Stimulated activated CD8-positive, alpha-beta memory T cell treated with anti-CD3 and anti-CD28 coated beads, Interleukin-15, amount 100 ng/mL, for 48 hours (primary cell): ENCODE measurements at places on chromosomes 4 and X.

DNA sequence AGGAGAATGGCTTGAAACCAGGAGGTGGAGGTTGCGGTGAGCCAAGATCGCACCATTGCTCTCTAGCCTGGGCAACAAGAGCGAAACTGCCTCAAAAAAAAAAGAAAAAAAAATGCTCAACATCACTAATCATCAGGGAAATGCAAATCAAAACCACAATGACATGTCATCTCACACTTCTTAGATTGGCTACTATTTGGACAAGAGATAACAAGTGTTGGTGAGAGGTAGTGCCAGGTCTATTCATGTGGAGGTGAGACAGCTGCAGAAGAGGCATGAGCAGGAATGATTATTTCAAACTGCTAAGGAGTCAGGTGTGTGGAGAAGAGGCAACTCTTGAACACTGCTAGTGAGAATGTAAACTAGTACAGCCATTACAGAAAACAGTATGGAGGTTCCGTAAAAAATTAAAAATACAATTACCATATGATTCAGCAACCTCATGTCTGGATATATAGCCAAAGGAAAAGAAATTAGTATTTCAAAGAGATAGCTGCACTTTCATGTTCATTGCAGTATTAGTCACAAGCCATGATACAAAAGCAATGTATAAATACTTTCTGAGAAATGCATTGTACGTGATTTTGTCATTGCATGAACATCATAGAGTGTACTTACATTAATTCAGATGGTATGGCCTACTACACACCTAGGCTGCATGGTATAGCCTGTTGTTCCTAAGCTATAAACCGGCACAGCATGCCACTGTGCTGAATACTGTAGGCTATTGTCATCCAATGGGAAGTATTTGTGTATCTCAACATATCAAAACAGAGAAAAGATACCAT, 75.3 kb downstream of the TMEM144 start:
- no peak for DNase-seq

- DNase-seq = no peak
These were observed 29.7 kb downstream of the SCLT1 start for GRCh38 chr4:129063640-129064039.

GRCh38 chr4:7498446-7499200, 63.9 kb upstream of the PSAPL1 start:
- no peak for DNase-seq

DNA sequence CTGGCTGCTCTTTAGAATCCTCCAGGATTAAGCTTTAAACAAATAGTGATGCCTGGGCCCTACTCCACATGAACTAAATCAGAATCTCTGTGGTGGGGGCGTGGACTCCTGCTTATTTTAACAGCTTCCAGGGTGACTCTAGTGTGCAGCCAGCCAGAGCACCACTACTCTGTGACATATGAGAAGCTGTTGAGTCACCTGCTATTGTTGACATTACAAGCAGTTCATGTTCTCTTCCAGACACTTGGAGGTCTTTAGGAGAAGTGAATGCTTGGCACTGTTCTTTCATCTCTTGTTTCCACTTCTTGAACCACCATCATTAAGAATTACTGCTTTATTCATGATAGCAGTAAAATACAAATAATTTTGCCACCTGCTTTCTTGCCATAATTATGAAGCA, 426 bp upstream of the C4orf51 start:
- no peak for DNase-seq

DNA sequence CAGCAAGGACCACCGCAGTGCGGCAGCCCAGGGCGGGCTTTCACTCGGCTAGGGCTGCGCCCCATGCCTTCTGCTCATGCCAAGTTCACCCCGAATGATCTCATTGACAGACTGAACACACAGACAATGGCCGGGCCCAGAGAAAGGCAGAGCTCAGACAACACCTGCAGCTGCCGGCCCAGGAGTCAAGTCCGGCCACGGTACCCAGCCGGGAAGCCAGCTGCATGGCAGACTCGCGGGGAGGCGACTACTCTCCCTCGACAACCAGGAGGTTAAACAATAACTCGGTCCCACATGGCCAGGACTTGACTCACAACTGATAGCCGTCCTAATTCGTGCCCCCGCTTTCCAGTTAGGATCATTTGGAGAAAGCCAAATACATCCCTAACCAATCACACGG, 50.4 kb downstream of the ABLIM2 start:
- DNase-seq = no peak

DNA sequence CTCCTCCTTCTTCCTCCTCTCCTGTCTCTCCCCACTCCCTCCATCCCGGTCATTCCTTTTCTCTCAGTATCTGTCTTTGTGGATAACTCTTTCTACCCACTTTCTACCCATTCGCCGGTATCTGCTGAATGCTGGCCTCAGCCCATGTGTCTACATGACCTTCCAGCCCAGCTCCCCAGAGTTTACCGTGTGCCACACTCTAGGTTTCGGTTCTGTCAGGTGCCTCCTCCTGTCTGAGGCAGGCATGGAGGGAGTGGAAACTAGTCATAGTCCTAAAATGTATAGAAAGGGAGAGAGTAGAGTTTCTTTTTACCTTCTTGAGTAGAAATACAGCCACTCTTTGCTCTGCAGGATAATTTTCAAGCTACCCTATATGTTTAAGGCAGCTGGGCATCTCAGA, 33.5 kb upstream of the SCRG1 start:
- DNase-seq = no peak

DNA sequence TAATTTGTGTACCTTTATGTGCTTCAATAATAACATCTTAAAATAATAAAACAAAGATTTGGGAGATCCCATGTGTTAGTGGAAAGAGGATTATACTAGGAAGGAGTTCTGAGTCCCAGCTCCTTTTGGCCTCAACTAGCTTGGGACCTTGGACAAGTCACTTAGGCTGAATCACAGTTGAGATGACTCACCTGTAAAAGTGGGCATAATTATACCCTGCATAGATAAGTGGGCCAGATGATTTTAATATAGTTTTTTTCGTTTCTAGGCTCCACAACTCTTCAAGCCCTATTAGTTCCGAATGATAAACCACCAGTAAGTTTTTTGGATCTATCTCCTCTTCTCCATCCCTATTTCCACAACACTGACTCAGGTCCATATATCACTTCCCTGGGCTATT, 131.8 kb downstream of the ENOX2 start:
- DNase-seq = no peak

GRCh38 chrX:131741103-131741581, 197.3 kb downstream of the OR13H1 start:
- no peak for DNase-seq

DNA sequence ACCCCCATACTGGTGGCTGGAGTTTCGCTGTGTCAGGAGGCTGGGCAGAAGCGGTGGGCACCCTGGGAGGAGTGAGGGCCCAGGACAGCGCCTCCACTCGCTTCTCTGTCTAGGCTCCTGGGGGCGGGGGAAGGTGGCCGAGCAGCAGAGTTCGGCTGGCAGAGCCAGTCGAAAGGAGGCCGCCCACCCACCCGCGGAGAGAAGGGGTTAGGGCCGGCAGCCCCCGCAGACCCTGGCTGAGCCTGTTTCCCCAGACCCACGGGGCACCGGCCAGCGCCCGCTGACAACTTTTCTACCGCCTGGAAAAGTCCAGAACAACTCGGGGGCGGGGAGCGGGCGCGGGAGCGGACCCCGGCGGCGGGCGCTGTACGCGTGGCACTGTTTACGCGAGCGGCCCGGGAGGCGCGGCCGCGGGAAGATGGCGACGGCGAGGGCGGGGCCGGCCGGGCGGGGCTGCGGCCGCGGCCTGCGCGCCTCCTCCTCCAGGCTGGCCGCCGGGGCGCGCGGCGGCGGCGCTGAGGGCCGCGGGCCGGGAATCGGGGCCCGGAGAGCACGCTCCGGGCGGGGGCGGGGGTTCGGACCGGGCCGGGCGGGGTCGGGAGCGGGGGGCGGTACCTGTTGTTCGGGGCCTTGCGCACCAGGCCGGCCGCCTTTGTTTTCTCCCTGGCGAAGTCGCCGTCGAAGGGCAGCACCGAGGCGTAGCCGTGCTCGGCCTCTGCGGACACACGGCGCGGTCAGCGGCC, 628 bp downstream of the MXD4 start:
- peak; percentile 43 for DNase-seq

GRCh38 chr4:156633847-156634246, 337.8 kb downstream of the PDGFC start:
- DNase-seq = no peak

- DNase-seq = no peak
These were observed 90.5 kb upstream of the ZNF827 start for GRCh38 chr4:146029147-146029546.

- DNase-seq = no peak
These were observed 184.7 kb upstream of the FRMPD4 start for GRCh38 chrX:11953615-11954014.

- no peak for DNase-seq
These were observed 868 bp upstream of the GNL3L start for GRCh38 chrX:54529151-54529550.

DNA sequence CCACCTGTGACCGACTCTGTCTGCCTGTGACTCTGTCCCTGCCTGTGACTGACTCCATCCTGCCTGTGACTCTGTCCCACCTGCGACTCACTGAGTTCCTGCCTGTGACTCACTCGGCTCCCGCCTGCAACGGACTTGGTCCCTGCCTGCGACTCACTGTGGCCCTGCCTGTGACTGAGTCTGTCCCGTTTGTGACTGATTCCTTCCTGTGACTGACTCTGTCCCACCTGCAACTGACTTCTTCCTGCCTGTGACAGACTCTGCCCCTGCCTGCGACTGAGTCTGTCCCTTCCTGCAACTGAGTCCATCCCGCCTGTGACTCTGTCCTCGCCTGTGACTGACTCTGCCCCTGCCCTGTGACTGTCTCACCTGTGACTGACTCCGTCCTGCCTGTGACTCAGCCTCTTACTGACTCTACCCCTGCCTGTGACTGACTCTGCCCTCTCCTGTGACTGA, 9.6 kb upstream of the UVSSA start:
- DNase-seq = peak; percentile 81

GRCh38 chr4:35939751-35940150, 304.6 kb downstream of the ARAP2 start:
- DNase-seq = no peak
